ENCODE measurements at places on chromosomes 1 and 21.

DNA sequence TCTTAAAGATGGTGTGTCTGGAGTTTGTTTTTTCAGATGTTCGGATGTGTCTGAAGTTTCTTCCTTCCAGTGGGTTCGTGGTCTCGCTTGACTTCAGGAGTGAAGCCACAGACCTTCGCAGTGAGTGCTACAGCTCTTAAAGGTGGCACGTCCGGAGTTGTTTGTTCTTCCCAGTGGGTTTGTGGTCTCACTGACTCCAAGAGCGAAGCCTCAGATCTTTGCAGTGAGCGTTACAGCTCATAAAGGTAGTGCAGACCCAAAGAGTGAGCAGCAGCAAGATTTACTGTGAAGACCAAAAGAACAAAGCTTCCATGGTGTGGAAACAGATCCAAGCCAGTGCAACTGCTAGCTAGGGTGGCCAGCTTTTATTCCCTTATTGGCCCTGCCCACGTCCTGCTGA, 1430.4 kb upstream of the B3GALT2 start:
- DNase-seq: no peak

DNA sequence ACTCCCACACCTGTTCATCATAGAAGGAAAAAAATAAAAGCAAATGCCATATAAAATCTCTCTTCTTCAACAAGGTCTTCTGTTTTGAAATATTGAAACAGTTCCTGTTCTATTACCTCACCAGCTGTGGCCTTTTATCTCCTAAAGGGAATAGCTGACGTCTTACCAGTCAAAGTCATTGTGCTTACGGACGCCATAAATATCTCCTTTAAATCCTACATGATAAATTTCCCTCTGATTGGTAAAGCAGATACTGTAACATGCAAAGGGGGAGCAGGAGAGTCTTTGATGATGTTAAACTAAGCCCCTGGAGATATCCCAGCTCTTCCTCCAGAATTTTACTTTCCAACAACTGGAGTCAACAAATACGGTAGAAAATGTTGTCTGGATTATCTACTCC, 168.4 kb downstream of the ZC3H11B start:
- DNase-seq: no peak

DNA sequence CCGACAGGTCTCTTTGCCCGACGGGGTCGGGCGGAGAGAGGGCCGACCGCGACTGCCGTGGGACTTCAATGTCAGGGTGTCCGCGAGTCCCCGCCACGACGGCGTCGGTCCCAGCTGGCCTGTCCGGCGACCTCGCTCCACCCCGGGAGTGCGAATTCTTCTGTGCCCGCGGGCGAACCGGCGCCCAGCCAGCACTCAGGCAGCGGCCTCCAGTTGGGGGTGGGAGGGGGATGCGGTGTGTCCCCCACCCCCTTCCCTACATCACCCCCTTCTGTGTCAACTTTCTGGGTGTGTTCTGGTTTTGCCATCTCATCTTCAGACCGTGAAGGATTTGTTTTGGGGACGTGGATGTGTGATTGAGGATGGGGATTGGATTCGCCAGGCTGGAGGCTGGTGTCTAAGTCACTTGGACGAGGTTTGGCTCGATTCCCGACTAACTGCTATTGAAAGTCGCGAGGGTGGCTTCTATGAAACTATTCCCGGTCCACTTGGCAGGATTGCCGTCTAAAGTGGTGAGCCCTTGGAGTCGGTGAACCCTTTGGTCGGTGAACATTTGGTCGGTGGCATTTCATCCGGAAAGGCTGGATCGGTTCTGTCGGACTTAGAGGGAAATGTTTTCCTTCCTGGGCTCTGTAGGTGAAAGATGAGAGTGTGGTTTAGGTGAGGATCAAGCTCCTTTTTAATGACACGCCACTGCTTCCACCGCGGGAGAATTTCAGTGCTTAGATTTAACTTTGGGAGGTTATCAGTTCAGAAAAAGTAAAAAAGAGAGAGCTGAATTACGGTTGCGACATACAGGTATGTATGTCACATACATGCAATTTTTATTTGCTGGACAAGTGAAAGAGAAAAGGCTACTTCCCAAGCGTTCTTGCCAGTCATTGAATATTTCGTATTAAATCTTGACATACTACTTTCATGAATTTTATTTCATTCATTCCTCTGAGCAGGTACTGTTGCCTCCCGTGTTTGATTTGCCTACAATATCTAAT, 771 bp downstream of the ABCD3 start:
- no peak for DNase-seq

- no peak for DNase-seq
Measured at GRCh38 chr1:196063294-196063693, 544.9 kb downstream of the KCNT2 start.

- DNase-seq: no peak
Measured at GRCh38 chr1:20775700-20776099, 11.4 kb downstream of the HP1BP3 start.

Measured in activated CD8-positive, alpha-beta memory T cell treated with anti-CD3 and anti-CD28 coated beads for 1 hour (primary cell).